RCC 7860 (cell line): ENCODE measurements at places on chromosomes 5 and 9.

- peak; percentile 96 for DNase-seq
These were observed 9.7 kb downstream of the PTGER4 start for GRCh38 chr5:40689438-40689837.

GRCh38 chr5:79062436-79062835 lies 7.0 kb downstream of the DMGDH start:
- no peak for DNase-seq

- DNase-seq, result peak; percentile 26
These were observed 79.8 kb upstream of the SPATA31D4 start for GRCh38 chr9:81848472-81848871.

- DNase-seq, result peak; percentile 87
These were observed 128.0 kb downstream of the RASEF start for GRCh38 chr9:82934949-82935348.

DNA sequence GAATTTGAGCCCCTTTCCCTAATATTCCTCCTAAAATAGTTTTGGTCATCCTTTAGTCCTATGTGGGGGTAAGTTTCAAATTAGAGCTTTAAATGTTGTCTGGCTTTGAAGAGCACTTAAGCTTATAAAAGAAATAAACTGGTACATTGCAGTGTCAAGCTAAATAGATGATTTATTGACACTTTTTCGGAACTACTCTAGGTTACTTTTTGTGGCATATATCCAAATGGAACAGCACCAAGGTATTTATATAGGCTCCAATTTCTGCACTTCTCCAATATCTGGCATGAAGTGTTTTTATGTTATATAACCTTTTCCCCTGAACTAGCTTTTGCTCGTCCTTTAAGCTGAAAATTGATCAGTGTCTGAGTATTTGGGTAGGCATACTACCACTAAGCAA lies 402.5 kb downstream of the NFIB start:
- no peak for DNase-seq

DNA sequence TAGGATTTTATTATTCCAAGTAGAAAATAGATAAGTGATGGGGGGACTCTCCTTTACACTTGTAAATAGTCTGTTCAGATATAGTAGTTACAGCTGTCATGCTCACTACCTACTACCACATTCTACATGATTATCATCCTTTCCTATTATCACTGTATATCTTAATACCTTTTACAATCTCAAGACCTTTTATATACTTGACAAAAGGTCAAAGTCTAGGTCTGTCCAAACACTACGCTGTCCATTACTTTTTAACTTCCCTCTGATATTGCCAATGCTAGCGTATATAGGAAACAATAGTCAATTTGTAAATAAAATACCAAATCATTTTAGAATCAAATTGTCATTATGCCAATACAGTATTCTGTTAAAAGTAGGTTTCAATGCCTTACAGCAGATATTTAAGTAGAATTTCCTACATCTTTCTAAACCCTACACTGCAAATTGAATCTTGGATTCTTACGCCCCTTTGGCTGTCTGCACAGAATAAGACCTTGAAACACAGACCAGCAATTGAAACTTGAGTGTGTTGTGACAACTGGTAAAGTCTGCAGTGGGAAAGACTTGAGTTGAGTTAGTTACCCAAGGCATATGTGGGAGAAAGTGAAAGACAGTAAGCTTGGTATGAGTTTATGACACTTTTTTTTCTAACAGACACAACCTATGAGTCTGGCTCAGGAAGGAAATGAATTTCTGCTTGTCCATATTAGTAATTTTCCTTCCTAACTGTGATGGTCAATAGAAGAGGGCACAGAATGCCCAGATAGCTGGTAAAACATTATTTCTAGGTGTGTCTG lies 827.6 kb upstream of the ACO1 start:
- no peak for DNase-seq

DNA sequence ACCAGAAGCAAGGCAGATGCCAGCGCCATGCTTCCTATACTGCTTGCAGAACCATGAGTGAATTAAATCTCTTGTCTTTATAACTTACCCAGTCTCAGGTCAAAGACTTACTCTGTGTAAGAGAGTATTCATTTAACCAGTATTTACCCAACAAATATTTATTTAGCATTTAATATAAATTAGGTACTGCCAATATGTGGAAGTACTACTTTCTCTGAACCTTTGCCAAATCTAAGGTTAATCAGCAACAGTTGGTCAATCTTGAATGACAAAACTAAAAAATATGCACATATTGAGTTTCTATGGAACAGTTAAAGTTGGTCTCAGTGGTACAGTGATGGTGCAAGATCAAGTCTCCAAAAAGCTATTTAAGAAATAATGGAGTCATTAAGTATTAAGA lies 155.9 kb upstream of the CCNG1 start:
- DNase-seq, result no peak

DNA sequence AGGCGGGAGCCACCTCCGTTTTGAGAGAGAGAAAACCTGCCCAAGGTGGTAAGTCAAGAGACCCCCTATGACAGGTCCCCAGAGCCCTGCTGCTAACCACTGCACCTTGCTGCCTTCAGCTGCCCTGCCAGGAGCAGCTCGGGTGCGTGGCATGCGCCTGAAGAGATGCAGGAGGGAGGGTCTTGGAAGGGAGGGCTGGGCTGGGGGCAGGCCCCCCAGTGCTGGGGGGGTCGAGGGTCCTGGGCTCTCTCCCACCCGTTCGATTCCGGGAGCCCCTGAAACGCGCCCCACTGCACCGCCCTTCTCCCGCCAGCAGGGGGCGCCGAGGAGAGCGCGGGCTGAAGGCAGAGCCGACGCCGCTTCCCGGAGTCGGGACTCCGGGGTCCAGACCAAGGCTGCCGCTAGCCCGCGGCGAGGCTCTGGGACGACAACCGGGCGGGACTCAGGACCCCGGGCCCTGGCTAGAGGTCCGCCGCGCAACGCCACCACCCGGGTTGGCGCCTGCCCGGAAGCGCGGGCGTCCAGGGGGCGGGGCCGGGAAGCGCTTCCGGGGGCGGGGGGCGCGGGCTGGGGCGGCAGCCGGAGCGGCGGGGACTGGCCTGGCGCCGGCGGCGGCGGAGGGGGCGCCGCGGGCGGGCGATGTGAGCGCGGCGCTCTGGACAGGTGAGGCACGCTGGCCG lies at the start of gene ZBTB34:
TSS of gene ZBTB34 (plus strand) at position 563 of the 680 bp plus-strand sequence. CDS start 18,761 bp downstream, outside the sequence.
- peak; percentile 25 for DNase-seq

- no peak for DNase-seq
These were observed 56.9 kb upstream of the PLPP1 start for GRCh38 chr5:55591686-55592085.

DNA sequence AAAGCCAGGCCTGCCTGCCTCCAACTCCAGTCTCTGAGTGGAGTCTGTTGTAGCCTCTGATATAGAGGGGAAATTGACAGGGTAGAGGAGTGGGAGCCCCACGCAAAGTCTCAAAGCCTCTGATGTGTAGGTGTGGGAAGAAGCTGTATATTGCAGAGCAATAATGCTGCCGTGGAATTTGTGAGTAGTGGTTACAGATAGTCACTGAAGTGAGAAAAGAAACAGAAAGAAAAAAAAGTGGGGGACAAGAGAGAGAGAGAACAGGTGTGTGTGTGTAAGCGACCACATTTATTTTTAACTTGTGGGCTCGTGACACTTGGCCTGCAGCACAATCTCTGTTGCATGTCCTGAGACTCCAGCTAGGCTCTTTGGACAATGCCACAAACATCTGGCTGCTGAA lies 227.8 kb downstream of the NSG2 start:
- DNase-seq, result no peak

DNA sequence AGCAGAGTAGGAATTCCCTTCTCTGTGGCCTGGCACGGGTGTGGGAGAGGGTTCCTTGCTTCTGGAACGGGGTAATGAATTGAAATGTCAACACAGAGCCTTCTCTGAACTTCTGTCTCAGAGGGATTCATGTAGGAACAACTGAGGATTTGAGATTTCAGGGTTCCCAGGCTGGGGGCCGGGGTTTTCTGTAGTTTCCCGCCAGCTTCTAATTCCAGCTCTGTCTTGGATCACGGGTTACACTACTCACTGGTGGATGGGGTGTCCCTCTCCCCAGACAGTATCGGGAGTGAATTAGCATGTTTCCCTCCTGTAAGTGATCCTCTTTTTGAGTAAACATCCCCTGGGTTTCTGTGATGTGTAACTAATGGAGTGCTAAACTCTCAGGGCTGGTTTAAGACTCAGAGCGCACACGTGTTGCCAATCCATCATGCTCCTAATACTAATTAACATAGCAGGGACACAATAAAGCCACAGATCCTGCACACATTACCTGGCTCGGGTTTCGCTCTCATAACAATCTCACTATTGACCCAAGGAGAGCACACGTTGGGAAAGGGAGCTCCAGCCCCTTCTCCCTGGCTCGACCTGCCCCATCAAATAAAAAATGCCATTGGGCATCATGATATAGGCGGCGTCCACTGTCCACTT lies 18.1 kb upstream of the DMRT2 start:
- no peak for DNase-seq

- no peak for DNase-seq
These were observed 104.2 kb downstream of the MEF2C start for GRCh38 chr5:88778736-88779135.

DNA sequence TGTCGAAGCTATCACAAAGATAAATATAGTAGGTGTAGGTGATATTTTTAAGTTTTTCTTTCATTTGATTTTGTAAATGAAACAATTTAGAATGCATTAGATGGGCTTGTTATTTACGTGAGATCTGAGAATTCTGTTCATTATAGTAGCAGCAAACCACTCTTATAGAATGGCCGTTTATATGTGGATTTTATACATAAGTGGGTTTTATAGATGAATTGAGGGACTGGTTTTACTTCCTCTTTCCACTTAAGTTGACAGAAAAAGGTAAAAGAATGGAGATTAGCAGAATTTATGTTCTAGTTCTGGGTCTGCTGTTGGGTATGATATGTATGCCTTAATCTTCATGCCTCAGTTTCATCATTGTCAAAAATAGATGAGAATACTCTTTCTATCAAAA lies 5.6 kb downstream of the RMI1 start:
- no peak for DNase-seq

DNA sequence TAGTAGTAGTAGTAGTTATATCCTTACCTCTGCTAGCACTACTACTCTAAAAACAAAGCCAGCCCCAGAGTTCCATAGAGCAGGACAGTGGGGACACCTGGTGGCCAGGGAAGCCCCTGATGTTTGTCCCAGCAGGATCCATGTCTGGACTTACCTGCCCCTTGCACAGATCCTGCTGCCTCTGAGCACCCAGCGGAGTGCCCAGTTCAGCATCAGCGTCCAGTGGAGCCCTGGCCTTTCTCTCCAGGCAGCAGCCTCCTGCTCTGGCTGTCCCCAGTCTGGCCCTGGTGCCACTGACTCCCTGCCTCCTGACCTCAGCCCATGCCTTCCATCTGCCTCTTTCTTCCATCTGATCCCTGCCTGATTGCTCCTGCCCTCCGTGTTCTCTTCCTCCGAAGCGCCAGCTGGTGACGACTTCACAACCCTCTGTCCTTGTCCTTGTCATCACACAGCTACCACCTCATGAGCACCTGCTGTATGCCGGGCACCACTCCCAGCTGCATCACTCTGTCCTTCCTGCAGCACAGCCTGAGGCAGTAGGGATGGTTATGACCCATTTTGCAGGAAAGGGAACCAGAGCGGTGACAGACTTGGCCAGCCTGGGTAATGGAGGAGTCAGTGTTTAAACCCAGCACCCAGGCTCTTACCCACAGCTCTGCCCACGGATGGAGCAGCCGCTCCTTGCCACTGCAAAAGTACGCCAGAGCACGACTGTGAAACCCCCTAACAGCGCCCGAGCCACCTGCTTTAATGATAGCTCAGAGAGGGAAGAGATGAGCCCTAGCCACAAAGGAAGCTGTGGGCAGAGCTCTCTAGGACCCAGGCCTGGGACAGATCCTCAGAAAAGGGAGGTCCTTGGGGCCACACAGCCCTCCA lies 11.5 kb downstream of the SARDH start:
- peak; percentile 36 for DNase-seq

DNA sequence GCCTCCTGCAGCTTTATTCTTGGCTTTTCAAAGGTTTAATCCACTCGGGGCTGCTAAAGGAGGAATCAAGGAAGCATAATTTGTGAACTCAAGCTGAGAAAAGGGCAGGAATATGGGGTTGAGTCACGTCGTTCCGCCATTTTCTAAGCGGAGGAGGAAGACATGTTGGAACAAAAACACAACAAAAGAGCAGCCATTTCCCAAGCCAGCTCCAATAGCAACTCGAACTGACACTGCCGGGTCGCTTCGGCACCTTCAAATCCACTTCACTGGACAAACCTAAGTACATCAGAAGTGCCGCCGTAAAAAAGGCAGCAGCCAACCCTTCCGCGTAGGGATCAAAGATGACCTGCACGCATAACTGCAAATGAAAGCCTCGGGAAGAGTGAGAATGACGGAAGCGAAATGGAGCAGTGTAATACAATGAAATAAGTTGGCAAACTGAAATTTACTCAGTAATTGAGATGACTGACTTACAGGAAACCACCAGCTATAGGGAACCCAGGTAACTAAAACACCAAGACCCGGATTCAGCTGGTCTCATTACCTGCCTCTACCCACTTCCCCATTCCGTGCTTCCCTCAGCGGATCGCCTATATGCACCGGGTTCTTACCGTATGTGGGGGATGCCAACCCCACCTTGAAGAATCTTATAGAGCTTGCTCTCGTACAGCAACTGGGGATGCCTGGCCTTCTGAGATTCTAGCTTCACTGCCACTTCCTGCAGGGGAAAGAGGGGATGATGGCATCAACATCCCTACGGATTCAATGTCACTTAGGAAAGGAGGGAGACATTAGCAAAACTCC lies 1.6 kb downstream of the CSNK1A1 start:
- peak; percentile 45 for DNase-seq

DNA sequence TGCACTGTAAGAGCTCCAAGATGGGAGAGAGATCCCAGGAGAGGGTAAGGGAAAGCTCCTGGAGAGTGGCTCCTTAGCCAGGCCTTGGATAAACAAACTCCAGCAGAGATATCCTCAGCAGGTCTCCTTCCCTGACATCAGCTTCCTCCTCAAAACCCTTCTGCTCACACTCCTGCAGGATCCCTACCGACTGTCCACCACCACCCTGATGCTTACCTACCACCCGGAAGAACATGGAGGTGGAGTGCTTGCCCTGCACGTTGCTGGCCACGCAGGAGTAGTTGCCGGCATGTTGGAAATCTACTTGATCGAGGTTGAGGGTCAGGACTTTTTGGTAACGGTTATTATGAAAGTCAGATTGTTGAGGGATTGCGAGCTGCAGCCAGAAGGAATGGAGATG lies 9.3 kb downstream of the CSF1R start:
- no peak for DNase-seq

GRCh38 chr5:40486437-40487275 lies 193.1 kb upstream of the PTGER4 start:
- DNase-seq, result peak; percentile 91

- DNase-seq, result no peak
These were observed 11.9 kb downstream of the GSN start for GRCh38 chr9:121279776-121280388.

DNA sequence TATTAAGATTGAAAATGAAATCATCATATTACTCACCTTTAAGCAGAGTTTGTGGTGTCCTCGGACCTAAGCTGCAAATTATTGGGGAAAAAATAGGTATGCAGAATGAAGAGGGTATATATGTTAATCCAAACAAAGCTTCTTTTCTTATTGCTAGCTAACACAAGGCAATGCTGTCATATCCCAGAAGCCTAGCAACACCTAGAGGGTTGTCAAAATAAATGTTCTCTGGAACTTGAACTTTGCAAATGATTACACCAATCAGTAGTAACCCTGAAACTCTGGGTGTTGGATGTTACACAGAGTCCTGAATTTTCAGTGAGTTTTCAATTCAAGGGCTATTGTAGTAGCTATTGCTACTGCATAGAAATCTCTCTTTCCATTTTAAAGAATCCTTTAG lies at the start of gene C6:
TSS of gene C6 (minus strand) at position 193 of the 400 bp plus-strand sequence. CDS start 10,302 bp downstream, outside the sequence.
- DNase-seq, result no peak
